ENCODE measurements at places on chromosomes 7 and 10.

DNA sequence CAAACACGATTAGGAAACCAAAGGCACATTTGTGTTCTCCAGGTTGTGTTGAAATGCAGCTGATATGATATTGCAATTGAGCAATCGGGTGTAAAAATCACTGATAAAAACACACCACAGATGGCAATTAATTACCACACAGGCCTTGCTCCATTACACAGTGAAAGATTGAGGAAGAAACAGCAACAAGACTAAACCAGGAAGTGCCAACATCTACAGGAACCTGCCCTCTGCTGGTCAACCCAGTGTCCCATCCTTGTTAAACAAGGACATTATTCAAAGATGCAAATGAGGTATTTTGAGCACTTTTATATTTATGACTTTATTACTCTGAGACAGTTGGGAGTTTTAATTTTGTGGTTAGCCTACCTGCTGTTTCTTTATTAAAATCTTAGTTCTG is 765.6 kb upstream of the GHITM start:
- DNase-seq: no peak

- DNase-seq: no peak
Observed at GRCh38 chr7:151377406-151377805, 32.4 kb downstream of the WDR86 start.

DNA sequence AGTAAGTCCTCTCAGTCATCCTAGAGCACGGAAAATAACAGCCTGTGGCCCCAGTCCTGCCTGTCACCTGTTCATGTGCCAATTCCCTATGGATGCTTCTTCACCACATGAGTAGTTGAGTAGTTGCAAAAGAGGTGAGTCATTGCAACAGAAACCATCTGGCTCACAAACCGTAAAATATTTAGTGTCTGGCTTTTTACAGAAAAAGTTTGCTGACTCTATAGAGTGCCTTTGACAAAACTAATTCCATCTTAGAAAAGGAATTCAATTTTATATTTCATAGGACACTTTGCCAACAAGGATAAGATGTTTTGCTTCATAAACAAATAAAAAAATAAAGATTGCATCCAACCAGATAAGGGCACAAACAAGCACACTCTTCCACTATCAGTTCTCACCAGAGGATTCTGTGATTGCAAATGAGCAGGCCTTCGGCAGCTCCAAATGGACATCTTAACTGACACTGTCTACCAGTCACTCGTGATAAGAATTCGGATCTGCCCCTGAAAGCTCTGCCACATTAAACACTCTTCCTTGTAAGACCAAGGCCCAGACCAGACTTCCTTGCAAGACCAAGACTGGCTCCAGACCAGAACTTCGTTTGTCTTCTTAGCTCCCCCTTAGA is 242.7 kb upstream of the SEMA3C start:
- DNase-seq: no peak

DNA sequence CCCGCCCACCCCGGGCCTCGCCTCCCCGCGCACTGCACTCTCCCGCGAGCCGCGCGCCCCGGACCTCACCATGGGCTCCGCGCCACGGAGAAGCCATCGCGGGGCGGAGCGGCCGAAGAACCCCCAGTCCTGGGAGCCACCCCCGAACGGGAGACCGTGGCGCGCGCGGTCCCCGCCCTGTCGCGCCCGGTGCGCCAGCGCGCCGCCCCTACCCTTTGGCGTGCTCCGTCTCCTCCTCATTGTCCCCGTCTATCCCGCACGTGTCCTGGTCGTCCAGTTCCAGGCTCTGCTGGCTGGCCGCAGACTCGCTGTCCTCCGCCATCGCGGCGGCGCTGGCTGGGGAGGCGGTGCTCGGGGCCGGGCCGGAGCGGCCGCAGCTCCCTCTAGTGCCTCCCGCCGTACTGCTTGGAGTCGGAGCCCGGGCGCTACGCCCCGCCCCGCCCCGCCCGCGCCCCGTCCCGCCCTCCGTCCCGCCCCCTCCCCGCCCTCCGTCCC is at the start of gene NMT2:
Gene NMT2, minus strand, starts transcription at position 403 of the 495 bp plus-strand sequence. Its CDS starts 81 bp downstream, at position 322.
- DNase-seq: no peak

- no peak for DNase-seq
Observed at GRCh38 chr10:25627606-25628005, 306.4 kb upstream of the MYO3A start.

DNA sequence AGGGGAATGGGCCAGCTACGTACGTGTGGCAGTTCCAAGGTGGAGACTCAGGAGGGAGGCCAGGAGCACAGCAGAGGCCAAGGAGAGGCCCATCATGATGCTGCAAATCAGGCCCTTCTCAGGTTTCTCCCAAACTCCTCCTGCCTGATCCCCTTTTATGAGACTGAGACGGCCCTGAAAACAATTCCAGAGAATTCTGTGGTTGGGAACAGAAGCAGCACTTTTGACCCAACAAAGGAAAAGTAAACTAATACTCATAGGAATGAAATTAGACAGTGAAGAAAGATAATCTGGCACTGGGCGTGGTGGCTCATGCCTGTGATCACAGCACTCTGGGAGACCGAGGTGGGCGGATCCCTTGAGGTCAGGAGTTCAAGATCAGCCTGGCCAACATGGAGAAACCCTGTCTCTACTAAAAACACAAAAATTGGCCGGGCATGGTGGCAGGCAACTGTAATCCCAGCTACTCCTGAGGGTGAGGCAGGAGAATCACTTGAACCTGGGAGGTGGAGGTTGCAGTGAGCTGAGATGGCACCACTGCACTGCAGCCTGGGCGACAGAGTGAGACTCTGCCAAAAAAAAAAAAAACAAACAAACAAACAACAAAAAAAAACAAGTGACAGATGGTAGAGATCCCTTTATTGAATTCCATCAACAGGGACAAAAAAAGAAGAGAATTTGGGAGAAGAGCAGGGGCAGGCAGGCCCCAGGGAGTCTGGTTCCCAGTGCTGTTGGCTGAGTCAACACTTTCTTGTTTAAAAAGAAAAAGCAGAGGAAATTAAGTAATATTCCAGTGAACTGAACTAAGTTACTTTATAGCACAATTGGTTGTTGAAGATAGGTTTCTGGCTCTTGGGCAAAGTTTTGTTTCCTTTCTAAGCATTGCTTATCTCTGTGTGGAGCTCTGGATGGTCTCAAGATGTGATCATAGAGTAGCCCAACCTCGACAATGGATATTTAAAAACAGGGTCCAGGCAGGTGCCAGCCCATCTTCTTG is at the start of gene CCL26:
Gene CCL26, minus strand, starts transcription at position 131 of the 997 bp plus-strand sequence. Its CDS starts 35 bp downstream, at position 96.
- no peak for DNase-seq

DNA sequence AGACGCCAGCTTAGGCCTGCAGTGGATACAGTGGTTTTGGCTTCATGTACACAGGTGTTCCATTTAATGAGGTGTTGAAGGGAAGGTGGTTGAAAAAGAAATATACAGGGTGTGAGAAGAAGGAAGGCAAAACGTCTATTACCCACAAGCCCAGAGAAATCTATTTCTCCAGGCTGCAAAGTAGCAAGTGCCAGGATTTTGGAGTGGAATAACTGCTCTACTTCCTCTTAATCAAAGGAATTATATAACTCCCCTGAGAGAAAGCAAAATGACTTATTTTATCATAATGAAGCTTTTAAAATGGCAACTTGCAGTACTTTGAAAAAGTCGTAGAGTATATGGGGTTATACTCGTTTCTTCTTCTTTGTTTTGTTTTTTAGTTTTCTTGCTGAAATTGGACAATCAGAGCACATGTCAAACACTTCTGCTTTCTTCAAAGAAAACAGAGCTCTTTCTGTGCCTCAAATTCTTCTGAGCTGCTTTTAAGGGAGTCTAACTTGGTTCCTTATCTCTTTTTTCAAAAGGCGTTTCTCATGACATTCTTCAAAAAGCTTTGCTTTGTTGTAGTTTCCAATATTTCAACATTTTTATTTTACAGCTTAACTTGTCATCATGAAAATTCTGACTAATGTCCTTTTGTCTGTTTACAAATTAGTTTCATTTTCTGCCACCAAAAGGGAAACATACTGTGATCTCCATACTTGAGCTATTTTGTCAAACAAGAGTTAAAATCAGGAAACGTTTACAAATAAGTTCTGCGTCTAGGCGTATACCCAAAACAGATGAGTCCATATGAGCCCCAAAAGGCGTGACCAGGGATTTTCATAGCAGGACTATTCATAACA is 289.7 kb downstream of the FRMD4A start:
- DNase-seq: no peak

GRCh38 chr7:79268730-79269129 is 184.7 kb downstream of the MAGI2 start:
- DNase-seq: no peak

DNA sequence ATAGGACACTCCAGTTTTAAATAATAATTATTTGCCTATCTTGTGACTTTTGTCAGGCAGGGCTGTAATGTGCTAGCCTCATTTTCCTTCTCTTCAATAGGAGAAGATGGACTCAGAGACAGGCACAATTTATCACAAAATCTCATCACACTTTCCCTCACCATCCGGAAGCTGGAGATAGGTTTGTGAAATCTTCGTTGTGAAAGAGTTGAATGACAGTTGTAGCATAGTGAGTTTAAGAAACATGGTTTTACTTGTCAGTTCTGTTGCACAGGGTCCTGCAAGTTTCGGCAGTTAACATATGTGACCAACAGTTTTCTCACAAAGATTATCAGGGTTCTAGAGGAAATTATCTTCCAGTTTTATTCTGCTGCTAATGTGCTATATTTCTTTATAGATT is 37.7 kb upstream of the MAP3K8 start:
- no peak for DNase-seq

All from hippocampal formation (tissue), 2 donors.